ENCODE measurements at places on chromosomes 4 and X.
A peak's percentile ranks its signal among the peaks of the same experiment; 100 is the strongest.

DNA sequence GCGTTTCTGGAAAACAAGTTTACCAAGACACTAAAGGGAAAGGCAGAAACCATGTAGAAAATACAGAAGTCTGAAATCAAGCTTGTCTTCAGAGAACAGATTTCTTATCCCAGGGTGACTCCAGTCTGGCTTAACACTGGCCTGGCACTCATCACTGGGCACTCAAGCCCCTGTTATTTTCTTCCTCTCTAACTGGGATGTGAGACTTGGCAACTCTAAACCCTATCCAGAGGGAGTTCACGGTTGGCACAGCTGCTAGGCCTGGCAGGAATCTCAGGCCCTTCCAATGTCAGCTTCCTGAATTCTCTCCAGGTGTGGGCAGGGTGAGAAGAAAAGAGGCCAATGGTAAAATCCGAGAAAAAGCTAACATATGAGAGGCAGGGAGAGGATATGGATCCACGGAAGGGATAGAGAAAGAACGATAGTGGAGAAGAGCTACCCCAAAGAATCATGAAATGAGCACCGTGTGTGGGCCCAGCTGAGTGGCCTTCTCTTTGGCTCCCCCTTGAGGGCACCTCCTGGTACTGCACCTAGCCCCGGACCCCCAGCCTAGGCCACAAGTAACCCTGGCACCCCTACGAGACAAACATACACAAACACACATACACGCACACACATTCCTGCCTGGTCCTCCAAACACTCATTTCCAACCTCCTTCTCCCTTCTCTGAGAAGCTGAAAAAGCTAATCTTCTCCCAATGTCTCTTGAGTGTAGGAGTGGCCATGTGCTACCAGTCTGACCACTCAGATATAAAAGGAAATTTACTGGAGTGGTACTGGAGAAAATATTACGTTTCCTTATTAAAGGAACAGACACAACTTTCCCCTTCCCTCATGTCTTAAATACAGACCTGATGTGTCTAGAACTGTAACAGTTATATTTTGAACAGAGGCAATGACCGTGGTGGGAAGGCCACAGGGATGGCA lies 16.6 kb upstream of the PTCHD1 start:
- H3K4me1 ChIP-seq: no peaks in the 10 kb centered on the region
- H3K36me3 ChIP-seq: no peaks in the 10 kb centered on the region
- no peak overlapping the region for H3K4me3 ChIP-seq
- H3K27me3 ChIP-seq: no peaks in the 10 kb centered on the region
- peak; percentile 14 for DNase-seq
- H3K27ac ChIP-seq: no peak overlapping the region

DNA sequence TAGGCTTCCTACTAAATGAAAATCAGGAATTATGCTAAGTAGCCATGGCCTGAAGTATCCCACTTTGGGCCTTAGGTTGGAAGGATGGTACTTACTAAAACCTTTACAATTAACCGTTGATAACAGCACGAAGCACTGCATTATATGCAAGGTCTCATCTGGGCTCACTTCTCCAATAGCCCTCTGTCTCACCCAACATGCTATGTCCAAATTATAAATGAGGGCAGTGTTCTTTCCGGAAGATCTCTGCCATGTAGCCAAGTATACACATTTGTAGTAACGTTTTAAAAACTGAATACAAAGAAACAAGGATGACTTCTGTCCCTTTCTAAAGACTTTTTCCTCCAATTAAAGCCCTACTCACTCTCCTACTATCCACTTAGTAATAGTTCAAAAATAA lies 51.6 kb downstream of the SCFD2 start:
- H3K4me1 ChIP-seq: peaks cover 9% of the 10 kb centered on the region
- no peak overlapping the region for H3K4me3 ChIP-seq
- no peak overlapping the region for H3K27ac ChIP-seq
- no peaks in the 10 kb centered on the region for H3K36me3 ChIP-seq

GRCh38 chr4:94826206-94826605 lies 68.5 kb downstream of the BMPR1B start:
- no peak for DNase-seq
- H3K4me1 ChIP-seq: no peaks in the 10 kb centered on the region
- no peak overlapping the region for H3K27ac ChIP-seq

GRCh38 chr4:120960656-120961267 lies 38.2 kb upstream of the PRDM5 start:
- DNase-seq: no peak
- no peaks in the 10 kb centered on the region for H3K27me3 ChIP-seq
- H3K4me3 ChIP-seq: no peak overlapping the region
- H3K4me1 ChIP-seq: no peaks in the 10 kb centered on the region

DNA sequence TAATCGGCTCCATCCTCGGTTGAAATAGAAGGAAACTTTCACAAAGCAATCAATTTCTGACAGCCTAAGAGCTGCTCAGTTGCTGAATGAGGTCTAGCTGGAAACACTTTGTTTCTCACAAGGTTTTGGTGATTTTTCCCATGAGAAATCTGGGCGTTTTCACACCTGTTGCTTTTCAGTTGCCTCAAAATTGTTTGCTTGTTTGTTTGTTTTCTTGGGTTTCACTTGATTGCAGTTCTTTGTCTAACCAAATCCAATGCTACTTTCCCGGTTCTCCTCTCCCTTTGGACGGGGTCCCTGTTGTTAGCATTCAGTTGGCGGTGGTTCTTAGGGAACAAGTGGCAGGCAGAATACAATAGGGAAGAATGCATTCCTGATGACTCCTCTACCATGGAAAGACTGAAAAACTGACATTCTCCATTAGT lies 135.5 kb downstream of the PALLD start:
- H3K36me3 ChIP-seq: no peaks in the 10 kb centered on the region
- peak overlapping the region; percentile 73 for H3K4me3 ChIP-seq
- peaks cover 20% of the 10 kb centered on the region for H3K4me1 ChIP-seq
- peak overlapping the region; percentile 77 for H3K27ac ChIP-seq
- no peaks in the 10 kb centered on the region for H3K27me3 ChIP-seq
- no peak for DNase-seq

- no peak overlapping the region for H3K4me3 ChIP-seq
- no peak overlapping the region for H3K27ac ChIP-seq
- no peak for DNase-seq
- no peaks in the 10 kb centered on the region for H3K4me1 ChIP-seq
Measured at GRCh38 chr4:65645185-65645584, 25.1 kb downstream of the EPHA5 start.

- H3K4me3 ChIP-seq: no peak overlapping the region
- no peaks in the 10 kb centered on the region for H3K27me3 ChIP-seq
- H3K36me3 ChIP-seq: no peaks in the 10 kb centered on the region
- H3K27ac ChIP-seq: peak overlapping the region; percentile 31
Measured at GRCh38 chr4:47374477-47374876, 89.0 kb downstream of the COMMD8 start.

DNA sequence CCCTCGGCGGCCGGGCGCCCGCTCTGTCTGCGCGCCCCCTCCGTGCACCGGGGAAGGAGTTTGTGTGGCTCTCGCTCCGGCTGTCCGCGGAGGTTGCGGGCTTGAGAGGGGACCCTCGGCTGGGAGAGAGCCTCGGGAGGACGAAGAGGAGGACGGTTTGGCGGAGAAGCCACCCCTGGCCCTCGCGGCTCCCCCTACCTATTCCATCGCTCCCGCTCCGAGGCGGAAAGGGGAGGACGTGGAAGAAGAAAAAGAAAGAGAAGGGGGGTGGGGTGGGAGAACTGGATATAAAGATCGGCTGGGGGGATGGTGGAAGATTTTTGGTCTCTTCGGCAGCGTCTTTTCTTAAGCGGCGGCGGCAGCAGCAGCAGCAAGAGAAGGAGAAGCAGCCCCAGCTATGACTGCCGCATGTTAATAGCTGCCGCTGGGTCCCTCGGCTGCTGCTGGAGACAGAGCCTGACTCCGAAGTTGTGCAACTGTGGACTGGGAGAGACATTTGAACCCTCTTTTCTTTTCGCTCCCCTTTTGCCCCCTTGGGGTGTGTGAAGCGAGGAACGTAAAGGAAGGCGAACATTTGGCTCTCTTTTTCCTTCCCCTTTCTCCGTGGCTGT lies 895 bp downstream of the ADGRL3 start:
- H3K4me1 ChIP-seq: no peaks in the 10 kb centered on the region
- peak overlapping the region; percentile 92 for H3K4me3 ChIP-seq
- H3K27ac ChIP-seq: peak overlapping the region; percentile 77

DNA sequence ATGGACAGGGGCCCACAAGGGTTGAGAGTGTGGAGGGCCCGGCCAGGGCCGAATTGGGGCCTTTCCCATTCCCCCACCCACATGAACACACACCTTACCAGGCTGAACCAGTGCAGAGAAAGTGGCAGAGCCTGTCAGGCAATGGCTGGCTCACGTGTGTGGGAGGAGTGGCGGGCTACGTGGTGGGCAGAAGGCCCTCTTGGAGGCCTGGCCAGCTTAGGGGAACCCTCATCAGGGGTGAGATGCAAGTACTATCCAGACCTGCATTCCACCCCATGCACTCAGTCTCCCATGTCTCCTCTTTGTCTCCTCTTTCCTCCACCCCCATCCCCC lies 965 bp downstream of the TCEAL4 start:
- no peaks in the 10 kb centered on the region for H3K27me3 ChIP-seq
- peak; percentile 15 for DNase-seq
- peak overlapping the region; percentile 66 for H3K4me3 ChIP-seq
- H3K27ac ChIP-seq: peak overlapping the region; percentile 87
- no peaks in the 10 kb centered on the region for H3K36me3 ChIP-seq

GRCh38 chr4:42371305-42372252 lies 25.7 kb upstream of the SHISA3 start:
- no peaks in the 10 kb centered on the region for H3K4me1 ChIP-seq
- no peaks in the 10 kb centered on the region for H3K36me3 ChIP-seq
- DNase-seq: peak; percentile 57
- H3K27me3 ChIP-seq: no peaks in the 10 kb centered on the region

GRCh38 chr4:71262161-71262560 lies 76.7 kb upstream of the SLC4A4 start:
- H3K27me3 ChIP-seq: no peaks in the 10 kb centered on the region
- H3K4me1 ChIP-seq: no peaks in the 10 kb centered on the region
- no peaks in the 10 kb centered on the region for H3K36me3 ChIP-seq
- no peak for DNase-seq
- no peak overlapping the region for H3K4me3 ChIP-seq

DNA sequence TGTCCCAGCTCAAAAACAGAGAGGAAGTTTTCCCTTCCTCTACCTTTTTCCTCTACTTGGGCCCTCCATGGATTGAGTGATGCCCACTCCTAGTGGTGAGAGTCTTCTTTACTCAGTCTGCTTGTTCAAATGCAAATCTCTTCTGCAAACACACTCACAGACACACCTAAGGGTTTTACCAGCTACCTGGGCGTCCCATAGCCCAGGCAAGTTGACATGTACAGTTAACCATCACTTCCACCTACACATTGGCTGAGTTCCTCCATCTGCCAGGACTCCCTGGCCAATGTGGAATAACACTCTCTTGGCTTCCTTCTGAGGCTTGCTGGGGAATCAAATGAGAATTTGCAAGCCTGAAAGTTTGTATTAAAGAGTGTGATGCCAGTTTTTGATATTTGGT lies 45.7 kb upstream of the DHRSX start:
- H3K27me3 ChIP-seq: no peaks in the 10 kb centered on the region
- peaks cover 10% of the 10 kb centered on the region for H3K4me1 ChIP-seq
- DNase-seq: no peak
- H3K4me3 ChIP-seq: no peak overlapping the region
- H3K27ac ChIP-seq: no peak overlapping the region
- no peaks in the 10 kb centered on the region for H3K36me3 ChIP-seq

GRCh38 chr4:127118681-127119080 lies 514.1 kb upstream of the INTU start:
- no peaks in the 10 kb centered on the region for H3K36me3 ChIP-seq
- no peaks in the 10 kb centered on the region for H3K27me3 ChIP-seq
- H3K27ac ChIP-seq: no peak overlapping the region
- no peak for DNase-seq

DNA sequence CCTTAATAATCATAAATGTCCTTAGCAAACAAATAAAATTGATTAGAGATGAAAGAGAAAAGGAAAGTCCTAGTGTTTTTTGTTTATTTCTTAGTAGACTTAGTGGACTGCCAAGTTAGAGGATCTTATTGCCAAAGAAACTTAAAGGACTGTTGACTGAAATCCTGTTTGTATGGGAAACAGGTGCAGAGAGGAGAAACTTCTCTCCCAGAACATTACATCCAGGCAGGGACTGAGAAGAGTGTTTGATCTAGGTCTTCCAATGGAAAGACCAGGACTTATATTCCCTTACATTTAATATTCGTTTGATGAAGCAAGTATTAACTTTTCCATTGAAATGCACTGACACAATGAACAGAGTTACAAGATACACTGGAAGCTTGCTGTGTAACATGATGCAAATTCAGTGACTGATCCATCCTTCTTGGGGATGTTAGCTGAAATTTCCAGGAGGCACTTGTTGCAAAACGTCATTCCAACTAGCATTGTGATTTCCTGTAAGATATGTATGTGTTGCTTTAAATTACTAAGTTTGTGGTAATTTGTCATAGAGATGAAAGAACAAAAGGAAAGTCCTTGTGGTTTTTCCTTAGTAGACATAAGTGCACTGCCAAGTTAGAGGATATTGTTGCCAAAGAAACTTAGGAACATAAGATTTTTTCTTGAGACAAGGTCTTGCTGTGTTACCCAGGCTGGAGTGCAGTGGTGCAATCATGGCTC lies 505.6 kb downstream of the STIM2 start:
- H3K27me3 ChIP-seq: no peaks in the 10 kb centered on the region
- DNase-seq: no peak
- H3K36me3 ChIP-seq: no peaks in the 10 kb centered on the region
- no peak overlapping the region for H3K27ac ChIP-seq
- H3K4me1 ChIP-seq: peaks cover 4% of the 10 kb centered on the region

DNA sequence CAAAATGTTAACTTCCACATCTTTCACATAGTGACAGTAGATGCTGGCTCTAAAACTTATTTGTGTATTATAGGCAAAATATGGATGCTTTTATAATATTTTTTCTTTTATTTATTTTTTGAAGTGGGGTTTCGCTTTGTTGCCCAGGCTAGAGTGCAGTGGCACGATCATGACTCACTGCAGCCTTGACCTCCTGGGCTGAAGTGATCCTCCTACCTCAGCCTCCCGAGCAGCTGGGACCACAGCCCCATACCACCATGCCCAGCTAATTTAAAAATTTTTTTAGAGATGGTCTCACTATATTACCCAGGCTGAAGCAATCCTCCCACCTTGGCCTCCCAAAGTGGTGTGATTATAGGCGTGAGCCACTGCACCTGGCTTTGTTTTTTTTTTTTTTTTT lies 48.6 kb downstream of the ZFX start:
- DNase-seq: no peak
- no peak overlapping the region for H3K27ac ChIP-seq
- no peak overlapping the region for H3K4me3 ChIP-seq
- H3K4me1 ChIP-seq: peaks cover 18% of the 10 kb centered on the region
- H3K27me3 ChIP-seq: no peaks in the 10 kb centered on the region
- no peaks in the 10 kb centered on the region for H3K36me3 ChIP-seq
